ENCODE measurements at places on chromosomes 3 and 15. TPM values are rescaled to one million over a fixed set of nuclear protein-coding genes. Genes with fewer than 3 reads are reported as not detected.

The LMAN1L gene
- total RNA-seq = 3.0 TPM

The AHSG gene
- total RNA-seq = not detected

The TM6SF1 gene
- total RNA-seq = 3.4 TPM

The TUSC7 gene
- not detected for total RNA-seq

The C3orf62 gene
- total RNA-seq = 7.5 TPM

The CSPG4 gene
- total RNA-seq = 25.8 TPM

The PRR20G gene
- total RNA-seq = not detected

The ALPK3 gene
- total RNA-seq = 11.1 TPM

The PATL2 gene
- total RNA-seq = 0.49 TPM

The LMCD1 gene
- total RNA-seq = 65.8 TPM

The KLHL40 gene
- total RNA-seq = 7.7 TPM

The EOMES gene
- 4.6 TPM for total RNA-seq
